ENCODE measurements at places on chromosomes 5 and 9. TPM values are rescaled to one million over a fixed set of nuclear protein-coding genes. Genes with fewer than 3 reads are reported as not detected.

- DNase-seq: no peak
Observed at GRCh38 chr9:13721481-13722235, 442.2 kb upstream of the MPDZ start.

DNA sequence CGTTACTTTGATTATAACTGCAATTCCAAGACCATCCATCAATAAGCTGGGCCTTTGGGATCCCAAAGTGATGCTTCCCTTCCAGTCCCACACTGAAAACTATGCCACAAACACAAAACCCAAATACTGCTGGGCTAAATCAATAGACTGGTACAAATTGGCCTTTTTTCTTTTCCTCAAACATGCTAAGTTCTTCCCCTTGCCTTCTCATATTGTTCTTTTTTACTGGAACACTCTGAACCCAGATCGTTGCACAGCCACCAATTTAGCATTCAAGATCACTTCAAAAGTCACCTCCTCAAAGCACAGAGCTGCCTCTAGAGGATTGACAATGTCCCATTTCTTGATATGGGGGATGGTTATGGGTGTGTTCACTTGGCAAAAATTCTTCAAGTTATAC, 66.0 kb downstream of the ACTL7B start:
- DNase-seq: no peak

- no peak for DNase-seq
Observed at GRCh38 chr9:100715100-100715380, 137.2 kb downstream of the CAVIN4 start.

DNA sequence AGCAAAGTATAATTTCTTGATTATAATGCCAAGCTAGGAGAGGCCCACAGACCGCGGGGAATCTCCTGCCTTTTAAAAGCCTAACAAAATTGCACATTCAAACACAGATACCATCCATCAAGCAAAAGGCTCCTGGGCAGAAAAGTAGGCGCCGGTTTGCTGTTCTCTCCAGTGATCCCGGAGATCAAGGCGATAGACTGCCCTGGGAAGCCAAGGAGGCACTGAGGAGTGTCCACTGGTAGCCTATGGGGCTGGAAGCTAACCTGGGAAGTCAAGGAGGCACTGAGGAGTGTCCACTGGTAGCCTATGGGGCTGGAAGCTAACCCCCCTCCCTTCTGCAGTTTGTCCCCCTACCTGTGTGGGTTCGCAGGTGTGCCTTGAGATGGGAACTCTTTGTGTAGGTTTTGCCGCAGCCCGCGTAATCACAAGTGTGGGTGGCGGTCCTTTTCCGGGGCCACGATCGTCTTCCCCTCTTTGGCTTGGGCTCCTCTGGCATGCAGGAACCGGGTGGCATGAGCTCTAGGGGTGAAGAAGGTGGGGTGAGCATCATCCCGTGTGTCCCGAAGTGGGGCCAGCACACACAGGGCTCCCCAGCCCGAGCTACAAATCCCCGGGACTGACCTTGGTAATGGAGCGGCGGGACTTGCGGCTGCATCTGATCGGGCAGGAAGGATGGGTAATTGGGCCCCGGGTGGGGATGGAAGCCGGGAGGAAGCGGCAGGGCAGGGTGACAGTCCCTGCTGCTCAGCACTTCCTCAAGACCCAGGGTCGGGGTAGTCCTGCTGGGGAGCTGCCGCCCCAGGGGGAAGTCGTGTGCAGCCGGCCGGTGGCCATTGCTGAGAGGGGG, 2.7 kb downstream of the KLF4 start:
- peak; percentile 58 for DNase-seq

Gene PRSS3
- not detected for total RNA-seq

Gene FABP6
- not detected for total RNA-seq

Gene PCDHB14
- total RNA-seq: 0.75 TPM

GRCh38 chr9:123470121-123470782, 114.3 kb downstream of the CRB2 start:
- DNase-seq: no peak

Gene STPG3
- total RNA-seq: not detected

DNA sequence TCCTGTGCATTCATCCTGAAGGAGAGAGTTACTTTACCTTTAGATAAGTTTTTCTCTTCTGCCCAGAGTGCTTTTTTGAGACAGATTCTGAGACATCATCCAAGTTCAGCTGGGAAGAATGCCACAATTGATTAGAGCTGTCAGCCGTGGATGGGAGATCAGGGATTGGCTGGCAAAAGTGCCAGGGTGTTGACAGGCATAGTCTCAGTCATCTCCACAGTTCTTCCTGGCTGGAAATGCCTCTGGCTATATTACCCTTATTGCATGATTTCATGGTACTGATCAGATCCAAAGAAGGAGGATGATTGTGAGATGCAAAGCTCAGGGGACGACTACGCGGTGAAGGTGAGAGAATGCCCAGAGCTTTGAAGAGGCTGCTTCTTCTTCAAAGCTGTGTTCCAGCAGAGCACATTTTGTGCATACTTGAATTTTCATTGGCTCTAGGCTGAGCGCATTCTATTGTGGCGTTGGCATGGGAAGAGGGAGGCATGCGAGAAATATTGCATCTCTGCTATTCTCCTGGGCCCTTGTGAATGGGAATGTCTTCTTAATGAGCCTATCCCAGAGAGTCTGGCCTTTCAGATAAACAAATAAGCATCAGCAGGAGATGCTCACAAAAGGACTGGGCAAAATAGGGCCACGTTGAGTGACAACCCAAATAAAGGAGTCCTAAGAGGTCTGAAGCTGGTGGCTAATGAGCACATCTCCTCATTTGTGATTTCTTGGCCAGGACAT, 82.1 kb downstream of the GRIA1 start:
- no peak for DNase-seq

Gene SEMA6A
- total RNA-seq: 4.6 TPM

Gene PCDHGC5
- total RNA-seq: 0.49 TPM

DNA sequence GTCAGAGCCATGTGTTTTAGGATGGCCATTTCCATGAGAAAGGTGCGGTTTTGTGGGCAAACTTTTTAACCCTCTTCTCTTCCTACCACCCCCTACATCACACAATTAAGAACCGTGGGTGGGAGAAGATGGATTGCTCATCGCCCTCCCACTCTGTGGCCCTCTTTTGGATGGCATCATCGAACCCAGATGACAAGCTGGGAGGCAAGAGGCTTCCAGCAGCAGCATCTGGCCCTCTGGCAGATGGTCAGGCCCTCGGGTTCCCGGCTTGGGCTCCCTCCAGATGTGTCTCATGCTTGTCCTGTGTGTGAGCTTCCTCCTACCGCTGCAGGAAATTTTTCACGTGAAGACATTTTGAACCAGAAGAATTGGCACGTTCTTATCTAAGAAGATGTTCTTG, 199.9 kb downstream of the EBF1 start:
- DNase-seq: peak; percentile 68

Gene PCDHB12
- 0.93 TPM for total RNA-seq

GRCh38 chr5:135129307-135129706, 95.3 kb upstream of the PITX1 start:
- DNase-seq: no peak

DNA sequence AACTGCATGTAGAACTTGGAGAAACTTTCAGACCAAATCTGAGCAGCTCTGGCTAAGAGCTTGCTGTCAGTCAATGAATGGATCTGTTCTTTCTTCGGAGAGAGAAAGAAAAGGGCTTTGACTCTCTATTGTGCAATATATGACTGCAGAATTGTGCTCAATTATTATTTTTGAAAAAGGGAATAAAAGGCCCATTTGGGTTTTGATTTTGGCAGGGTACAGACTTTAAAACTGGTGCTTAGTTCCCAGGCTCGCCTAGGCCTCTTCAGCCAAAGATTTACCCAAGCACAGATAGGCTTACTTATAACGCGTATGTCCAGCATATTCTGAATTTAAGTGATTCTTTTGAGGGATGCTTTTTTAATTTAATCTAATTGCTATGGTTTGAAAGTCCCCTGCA, 59.3 kb downstream of the RETREG1 start:
- no peak for DNase-seq

DNA sequence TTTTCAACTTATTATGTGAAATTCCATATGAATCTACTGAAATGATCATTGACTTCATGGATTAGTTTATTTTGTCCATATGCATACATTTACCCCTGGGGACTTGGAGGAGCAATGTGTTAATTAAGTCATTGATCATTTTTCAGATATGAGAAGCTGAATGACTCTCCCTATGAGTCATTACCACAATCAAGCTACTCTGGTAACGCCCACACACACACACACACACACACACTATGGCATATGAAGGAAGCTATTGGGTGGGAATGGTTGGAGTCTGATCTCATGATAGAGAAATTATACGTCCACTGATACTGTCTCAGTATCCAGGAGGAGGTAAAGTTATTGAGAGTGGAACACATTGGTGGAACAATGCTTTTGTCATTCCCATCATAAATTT, 528.9 kb downstream of the AGTPBP1 start:
- no peak for DNase-seq

Measured in psoas muscle (tissue), 8 donors.